Activated CD4-positive, alpha-beta T cell treated with anti-CD3 and anti-CD28 coated beads, Interleukin-10, Interleukin-2, amounts not matched to agents 100 ng/mL and 50 ng/mL, durations not matched to agents 16 hours and 8 hours (primary cell): ENCODE measurements at places on chromosomes 16 and 17.

DNA sequence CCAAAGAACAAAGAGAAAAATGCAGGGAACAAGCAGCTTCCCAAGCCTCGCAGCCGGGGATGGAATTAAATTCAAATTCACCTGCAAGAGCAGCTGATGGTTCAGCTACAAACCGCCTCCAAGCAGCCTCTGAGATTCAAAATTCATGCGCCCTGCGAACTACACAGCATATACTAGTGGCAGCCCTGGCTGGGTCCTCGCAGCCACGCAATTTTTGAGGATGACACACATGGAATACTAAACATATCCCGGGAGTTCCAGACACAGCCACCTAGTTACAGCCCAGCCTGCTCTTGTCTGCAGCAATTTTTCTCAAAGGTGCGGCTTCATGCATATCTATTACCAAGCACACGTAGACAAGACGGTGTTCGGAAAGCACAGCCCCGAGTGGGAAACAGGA, 35.9 kb upstream of the KIFC3 start:
- no peak for DNase-seq

DNA sequence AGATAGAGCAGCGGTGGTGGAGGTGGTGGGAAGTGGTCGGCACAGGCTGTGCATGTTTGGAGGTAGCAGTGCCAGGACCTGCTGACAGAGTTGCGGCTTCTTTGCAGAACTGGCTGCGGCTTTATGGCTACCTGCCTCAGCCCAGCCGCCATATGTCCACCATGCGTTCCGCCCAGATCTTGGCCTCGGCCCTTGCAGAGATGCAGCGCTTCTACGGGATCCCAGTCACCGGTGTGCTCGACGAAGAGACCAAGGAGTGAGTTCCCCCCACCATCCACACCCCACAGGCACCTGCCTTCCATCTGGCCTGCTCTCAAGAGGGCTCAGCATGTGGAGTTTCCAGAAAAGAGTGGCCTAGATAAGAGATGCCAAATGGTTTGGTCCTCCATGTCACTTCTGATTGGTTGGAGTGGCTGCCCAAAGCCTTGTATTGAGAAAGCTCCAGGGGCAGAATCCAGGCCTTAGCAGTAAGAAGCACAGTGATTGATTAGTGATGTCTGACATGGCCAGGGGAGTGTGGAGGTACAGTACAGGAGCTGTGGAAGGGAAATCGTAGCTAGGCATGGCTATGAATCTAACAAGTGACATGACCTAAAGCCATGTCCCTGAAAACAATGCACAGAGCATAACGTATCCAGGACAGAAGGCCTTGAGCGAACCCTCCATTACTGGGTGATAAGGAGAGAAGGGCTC, 12.0 kb downstream of the MMP15 start:
- DNase-seq: no peak

DNA sequence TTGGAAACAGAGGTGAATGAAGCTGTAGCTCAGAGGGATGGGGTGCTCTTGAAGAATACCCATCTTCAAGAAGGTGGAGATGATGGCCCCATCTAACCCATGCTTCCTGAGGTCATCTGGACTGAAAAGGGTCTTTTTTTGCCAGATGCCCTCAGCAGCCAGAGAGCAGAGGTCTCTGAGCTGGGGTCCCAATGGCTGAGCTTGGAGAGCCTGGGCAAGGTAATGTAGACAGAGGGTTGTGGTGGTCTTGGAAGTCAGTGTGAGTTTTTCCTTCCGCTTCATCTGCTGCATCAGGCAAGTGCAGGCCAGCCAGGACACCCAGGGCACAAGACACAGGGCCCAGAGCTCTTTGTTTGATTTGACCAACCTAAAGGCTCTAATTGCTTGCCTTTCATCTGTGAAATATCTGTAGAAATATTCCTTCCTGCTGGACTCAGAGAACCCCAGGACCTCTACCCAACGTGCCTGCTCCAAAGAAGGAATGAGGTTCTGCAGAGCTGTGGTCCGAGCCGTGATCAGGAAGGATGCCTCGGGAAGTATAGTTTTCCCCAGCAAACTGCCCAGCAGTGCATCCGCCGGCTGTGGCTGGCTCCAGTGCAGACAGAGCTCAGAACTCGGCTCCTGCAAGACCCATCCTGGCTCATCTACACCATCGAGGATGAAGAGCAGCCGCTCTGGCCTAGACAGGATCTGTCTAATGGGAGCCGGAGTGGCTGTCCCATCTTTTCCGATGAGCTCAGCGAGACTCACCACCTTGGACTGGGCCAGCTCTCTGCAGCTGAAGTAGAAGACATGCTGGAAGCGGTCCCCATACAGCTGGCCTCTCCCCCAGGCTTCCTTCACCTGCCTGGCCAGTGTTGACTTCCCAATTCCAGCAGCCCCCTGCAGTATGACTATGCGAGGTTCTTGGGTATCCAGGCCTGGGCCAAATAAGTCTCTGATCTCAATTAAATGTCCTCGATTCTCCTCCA, 25.2 kb downstream of the NLRP1 start:
- no peak for DNase-seq

DNA sequence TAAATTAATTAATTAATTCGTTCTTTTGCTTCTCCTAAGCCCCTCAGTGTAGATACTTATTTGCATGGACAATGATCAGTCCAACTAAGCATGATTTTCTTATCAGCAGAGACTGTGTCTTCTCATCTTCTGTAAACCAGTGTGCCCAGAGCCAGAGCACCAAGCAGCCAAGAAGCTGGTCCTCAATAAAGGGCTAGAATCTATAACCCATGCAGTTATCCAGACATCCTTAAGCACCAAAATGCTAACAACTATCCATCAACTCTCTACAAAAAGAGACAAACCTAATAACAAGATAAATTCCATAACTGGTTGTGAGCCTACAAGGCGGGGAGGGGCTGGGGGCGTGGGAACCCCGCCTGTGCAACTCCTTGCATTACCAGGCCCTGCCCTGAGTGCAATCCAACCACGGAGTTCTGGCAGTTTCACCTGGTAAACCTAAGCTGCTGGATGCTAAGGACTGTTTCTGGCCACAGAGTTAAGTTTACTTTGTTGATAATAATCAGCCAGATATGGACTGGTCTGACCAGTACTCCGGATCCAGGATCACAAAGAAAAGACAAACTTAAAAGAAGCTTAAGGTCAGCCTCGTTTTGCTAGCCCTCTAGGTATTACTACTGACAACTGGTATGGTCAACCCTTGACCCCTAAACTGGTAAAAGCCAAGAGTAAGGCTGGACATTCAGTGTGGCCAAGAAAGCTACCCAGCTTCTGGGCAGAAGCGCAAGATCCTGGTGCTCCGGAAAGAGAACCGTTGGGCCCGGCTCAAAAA, 51.5 kb downstream of the ZFHX3 start:
- no peak for DNase-seq

GRCh38 chr17:73192206-73192893, 505 bp upstream of the COG1 start:
- peak; percentile 75 for DNase-seq

DNA sequence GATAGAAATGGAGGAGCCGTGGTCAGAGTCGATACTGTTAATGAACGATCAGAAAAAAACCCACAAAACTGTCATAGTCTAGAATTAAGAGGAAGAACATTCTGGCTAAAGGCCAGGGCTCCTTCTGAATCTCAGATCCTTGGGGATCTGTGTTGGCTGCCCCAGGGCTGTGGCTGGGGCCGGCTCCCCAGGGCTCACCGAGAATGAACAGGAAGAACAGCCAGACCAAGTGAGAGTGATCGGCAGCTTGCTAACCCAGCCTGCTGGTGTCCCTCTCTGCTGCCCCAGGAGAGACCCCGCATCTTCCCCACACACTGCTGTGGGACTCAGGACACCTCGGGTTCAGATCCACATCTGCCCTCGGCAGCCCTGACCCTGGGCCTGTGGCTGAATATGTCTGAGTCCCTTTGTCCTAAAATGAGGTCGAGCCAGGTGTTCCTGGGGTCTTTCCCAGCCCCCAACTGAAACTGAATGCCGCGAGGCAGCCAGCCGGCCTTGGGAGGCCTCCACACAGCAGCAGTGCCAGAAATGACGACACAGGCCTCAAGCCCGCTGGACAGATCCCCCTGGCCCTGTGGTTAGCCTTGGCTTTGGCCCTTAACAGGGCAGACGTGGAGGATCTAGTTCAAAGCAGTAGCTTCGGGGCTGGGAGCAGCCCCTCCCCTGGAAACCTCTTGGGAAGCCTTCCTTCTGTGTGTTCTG, 23.9 kb upstream of the CLEC18A start:
- no peak for DNase-seq

- DNase-seq: no peak
Measured at GRCh38 chr17:67891481-67892119, 66.3 kb downstream of the BPTF start.

DNA sequence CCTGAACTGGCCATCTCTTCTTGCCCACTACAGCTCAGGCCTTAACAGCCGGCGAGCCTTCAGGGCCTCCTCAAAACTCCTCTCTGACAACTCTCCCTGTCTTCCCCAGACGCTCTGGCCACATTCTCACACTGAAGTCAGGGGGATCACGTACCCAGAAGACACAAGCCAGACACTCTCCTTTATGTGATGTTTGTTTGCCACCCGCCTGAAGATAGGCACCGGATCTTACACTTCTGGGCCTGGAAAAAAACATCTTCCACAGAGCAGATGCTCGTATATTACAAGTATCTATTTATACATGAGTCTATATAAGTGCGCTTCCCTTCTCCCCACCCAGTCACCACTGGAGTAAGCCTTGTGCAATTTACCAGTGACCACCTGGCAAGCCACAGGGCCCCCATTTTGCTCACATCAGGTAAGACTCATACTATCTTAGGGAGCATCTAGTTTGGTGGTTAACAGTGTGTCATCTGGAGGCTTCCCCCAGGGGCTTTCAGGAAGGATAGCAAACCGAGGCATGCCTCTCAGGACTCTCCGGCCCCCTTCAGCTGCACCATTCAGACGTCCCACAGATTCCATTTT, 349.4 kb downstream of the SOX9 start:
- no peak for DNase-seq

DNA sequence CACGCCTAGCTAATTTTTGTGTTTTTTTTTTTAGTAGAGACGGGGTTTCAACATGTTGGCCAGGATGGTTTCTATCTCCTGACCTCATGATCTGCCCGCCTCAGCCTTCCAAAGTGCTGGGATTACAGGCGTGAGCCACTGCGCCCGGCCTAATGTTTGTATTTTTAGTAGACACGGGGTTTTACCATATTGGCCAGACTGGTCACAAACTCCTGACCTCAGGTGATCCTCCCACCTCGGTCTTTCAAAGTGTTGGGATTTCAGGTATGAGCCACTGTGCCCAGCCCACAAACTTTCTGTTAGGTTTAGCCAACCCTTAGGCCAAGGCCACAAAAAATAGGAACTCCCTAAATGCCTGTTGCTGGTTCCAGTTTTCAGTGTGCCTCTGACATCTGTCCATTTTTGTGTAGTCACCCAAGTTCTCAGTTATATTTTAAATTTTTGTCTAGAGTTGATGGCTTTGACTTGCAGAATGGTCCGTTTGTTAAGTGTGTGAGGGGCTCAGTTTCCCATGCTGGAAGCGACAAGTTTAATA, 12.7 kb downstream of the CCL16 start:
- DNase-seq: no peak

DNA sequence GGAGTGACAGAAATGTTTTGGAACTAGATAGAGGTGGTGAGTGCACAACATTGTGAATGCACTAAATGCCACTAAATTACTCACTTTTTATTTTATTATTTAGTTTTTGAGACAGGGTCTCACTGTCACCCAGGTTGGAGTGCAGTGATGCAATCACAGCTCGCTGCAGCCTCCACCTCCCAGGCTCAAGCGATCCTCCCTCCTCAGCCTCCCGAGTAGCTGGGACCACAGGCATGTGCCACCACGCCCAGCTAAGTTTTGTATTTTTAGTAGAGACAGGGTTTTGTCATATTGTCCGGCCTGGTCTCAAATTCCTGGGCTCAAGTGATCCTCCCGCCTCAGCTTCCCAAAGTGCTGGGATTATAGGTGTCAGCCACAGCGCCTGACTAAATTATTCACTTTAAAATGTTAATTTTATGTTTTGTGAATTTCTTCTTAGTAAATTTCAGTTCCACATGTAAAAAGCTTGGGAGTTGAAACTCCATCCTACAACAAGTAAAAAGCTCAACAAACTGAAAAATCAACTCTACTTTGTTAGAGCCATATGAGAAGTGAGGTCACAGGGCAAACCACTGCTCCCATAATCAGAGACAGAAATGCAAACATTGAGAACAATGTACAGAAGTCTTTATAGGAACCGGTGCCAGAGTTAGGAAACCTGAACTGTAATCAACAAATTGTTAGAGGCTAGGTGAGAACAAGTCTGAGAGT, 13.8 kb upstream of the SLC5A10 start:
- no peak for DNase-seq

- no peak for DNase-seq
Measured at GRCh38 chr17:82722341-82723013, 6.0 kb downstream of the FN3KRP start.

GRCh38 chr16:55009581-55009980, 78.9 kb downstream of the IRX5 start:
- no peak for DNase-seq

- DNase-seq: no peak
Measured at GRCh38 chr16:5042574-5043171, 8.9 kb upstream of the NAGPA start.

- peak; percentile 86 for DNase-seq
Measured at GRCh38 chr17:7686222-7687071, 843 bp downstream of the TP53 start.

GRCh38 chr16:75565640-75566039, 539 bp upstream of the GABARAPL2 start:
- no peak for DNase-seq

DNA sequence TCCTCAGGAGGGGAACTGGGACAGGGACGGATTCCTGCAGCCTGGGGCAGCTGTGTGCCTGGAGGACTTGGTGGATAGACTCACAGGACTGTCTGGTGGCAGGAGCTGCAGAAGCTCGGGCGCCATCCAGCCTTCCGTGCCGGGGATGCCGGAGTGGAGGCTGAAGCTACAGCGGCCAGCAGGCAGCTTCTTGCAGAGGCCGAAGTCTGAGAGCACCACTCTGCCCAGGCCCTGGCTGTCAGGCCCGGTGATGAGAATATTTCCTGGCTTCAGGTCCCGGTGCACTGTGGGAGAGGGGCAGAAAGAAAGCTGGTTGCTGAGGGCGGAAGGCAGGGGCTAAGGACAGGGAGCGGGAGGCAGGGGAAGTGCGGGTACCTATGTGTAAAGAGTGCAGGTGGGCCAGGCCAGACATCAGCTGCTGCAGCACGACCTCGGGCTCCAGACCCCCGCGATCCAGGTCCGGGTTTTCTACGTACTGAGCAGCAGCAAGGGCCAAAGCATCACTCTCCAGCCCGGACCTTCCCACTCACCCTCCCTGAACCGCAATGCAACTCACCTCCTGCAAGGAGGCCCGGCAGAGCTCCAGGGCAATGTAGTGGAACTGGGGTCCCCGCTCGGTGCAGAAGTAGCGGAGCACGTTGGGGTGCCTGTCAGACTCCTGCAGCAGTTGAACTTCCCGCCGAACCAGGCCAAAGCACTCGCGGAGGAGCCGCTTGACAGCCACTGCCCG, 16.1 kb downstream of the PLK1 start:
- DNase-seq: no peak
